Fibroblast of lung (primary cell): ENCODE measurements at places on chromosomes 1 and 21. TPM values are rescaled to one million over a fixed set of nuclear protein-coding genes. Genes with fewer than 3 reads are reported as not detected.

DNA sequence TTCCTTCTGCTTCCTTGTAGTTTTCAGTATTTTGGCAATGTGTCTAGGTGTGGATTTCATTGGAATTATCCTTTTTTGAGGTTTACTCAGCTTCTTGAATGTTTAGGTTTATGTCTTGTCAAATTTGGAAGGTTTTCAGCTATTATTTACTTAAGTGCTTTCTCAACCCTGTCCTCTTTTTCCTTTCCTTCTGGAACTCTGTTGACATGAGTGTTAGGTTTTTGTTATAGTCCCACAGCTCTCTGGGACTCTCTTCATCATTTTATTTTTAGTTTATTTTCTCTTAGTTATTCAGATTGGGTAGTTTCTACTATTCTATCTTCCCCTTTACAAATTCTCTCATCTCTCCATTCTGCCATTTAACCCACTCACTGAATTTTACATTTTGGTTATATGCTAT lies 63.1 kb upstream of the GPR88 start:
- DNase-seq = no peak

DNA sequence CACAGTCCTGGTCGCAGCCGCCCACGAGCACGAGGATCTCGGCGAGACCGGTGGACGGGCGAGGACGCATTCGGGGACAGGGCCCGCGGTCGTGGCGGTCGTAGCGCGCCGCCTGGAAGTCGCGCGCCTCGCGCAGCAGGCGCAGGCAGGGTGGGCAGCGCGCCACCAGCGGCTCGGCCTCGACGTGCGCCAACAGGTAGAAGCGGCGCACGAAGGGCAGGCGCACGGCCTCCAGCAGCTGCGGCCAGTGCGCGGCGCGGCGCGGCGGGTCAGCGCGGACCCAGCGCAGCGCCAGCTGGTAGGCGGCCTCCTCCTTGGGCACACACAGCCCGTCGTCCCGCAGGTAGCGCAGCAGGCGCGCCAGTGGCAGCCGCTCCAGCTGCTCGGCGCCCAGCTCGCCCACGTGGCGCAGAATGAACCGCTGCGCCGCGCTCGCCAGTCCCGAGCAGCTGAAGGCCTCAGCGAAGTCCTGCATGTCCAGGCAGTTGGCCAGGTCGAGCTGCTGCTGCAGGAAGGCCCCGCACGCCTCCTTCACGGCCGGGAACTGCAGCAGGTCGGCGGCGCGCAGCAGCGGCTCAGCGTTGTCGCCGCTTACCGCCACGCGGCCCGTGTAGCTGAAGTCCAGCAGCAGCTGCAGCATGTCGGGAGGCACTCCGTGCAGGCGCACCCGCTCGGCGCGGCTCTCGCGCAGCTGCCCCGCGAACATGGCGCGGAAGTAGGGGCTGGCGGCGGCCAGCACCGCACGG lies 573 bp downstream of the KLHL21 start:
- DNase-seq = peak; percentile 70

DNA sequence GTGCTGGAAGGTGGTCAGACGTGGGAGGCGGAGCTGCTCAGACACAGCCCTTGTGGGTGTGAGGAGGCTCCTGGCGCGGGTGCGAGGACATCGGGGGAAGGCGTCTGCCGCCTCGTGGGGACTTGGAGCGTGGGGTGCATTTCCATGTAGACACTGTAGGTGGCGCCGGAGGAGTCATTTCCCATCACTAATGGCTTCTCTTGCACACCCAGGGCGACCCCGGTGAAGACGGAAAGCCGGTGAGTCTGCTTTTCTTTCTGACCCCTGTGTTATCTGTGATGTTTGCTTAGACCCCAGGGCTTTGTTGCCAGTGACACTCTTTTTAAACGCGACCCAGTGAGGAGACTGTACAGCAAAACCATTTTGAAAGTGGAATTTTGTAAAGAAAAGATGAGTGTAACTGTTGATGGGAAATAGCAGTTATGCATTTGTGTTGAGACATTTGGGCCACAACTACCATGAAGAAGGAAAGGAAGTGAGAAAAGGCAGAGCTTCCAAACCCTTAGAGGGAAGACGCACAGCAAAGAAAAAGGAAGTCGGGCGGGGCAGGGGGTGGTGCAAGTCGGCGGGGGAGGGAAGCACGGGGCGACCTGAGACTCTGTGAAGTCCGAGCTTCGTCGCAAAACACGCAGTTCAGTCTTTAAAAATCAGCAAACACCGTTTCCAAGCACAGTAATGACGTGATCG lies 64.0 kb downstream of the SLC19A1 start:
- DNase-seq = peak; percentile 72

DNA sequence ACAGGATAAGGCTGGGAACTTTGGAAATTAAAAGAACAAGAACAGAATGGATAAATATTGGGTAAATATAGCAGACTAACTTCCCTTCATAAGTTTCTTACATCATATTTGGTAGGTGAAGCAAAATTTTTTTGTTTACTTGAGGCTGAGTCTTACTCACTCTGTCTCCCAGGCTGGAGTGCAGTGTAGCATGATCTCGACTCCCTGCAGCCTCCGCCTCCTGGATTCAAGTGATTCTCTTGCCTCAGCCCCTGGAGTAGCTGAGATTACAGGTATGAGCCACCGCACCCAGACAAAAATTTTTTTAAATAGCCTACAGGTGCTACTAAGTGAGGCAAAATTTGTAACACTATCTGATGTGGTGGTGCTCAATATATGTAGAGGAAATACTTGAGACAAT lies 50.7 kb downstream of the TM2D1 start:
- DNase-seq = peak; percentile 14

- DNase-seq = peak; percentile 27
These were observed 367.7 kb upstream of the NEGR1 start for GRCh38 chr1:72649991-72650390.

GRCh38 chr1:43904660-43905551 lies 28.7 kb upstream of the ARTN start:
- no peak for DNase-seq

- no peak for DNase-seq
These were observed 659.9 kb downstream of the USP25 start for GRCh38 chr21:16389643-16390042.

DNA sequence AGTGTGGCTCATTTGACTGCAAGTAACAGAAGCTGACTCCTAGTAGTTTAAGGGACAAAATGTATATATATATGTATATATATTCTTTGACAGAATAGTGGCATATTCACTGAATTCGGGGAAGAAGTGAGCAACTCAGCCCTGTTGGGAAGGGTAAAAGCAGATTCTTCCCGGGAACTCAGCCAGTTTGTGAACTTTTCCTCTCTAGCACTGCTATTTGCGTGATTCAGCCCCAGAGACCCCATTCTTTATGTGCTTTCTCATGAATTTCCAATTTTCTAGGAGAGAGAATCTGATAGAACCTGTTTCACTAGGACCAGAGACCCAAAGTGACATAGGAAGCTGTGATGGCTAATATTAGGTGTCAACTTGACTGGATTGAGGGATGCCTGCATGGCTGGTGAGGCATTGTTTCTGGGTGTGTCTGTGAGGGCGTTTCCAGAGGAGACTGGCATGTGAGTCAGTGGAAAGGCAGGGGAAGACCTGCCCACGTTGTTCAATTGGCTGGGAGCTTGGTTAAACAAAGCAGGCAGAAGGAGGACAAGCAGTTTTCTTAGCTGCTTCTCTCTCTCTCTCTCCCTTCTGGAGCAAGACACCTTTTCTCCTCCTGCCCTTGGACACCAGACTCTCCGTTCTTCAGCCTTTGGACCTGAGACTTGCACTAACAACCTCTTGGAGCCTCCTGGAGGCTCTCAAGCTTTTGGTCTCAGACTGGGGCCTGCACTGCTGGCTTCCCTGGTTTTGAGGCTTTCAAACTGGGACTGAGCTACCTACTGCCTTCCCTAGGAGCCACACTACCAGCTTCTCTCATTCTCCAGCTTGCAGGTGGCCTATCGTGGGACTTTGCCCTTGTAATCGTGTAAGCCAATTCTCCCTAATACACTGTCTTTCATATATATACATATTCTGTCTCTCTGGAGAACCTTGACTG lies 93.4 kb upstream of the KCNK1 start:
- DNase-seq = peak; percentile 73

- DNase-seq = no peak
These were observed 19.4 kb downstream of the HSD11B1 start for GRCh38 chr1:209723756-209724693.

DNA sequence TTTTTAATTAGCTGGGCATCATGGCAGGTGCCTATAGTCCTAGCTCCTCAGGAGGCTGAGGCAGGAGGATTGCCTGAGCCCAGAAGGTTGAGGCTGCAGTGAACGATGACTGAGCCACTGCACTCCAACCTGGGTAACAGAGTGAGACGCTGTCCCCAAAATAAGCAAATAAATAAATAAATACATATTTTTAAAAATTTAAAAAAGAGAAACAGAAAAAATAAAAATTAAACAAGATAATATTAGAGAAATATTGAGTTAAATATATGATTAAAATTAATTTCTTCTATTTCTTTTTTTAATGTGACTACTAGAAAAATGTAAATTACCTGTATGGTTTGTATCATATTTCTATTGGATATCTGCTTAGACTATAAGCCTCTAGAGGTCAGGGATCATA lies 59.3 kb upstream of the ATP1A1 start:
- no peak for DNase-seq

DNA sequence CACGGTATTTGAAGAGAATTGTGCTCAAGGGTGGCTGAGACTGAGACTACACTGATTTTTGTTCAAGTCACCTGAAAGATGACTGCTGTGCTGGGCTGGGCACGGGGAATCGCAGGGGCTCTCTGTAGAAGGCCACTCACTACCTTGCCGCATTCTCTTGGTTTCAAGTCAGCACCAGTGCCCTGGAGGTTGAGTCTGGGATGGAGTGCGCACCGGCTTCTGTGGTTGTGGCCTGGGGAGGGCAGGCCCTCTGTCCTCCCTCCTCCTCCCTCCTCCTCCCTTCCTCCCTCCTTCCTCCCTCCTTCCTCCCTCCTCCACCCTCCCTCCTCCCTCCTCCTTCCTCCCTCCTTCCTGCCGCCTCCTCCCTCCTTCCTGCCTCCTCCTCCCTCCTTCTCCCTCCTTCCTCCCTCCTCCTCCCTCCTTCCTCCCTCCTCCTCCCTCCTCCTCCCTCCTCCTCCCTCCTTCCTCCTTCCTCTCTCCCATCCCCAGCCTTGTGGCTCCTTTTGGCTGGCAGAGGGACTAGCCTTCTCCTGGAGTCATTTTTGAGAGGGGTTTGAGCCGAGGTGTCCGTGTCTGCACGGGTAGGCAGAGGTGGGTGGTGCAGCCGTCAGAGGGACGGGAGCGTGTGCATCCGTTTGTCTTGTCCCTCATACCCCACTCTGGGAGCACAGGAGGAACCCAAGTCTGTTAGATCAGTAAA lies 9.5 kb downstream of the RER1 start:
- DNase-seq = peak; percentile 12

DNA sequence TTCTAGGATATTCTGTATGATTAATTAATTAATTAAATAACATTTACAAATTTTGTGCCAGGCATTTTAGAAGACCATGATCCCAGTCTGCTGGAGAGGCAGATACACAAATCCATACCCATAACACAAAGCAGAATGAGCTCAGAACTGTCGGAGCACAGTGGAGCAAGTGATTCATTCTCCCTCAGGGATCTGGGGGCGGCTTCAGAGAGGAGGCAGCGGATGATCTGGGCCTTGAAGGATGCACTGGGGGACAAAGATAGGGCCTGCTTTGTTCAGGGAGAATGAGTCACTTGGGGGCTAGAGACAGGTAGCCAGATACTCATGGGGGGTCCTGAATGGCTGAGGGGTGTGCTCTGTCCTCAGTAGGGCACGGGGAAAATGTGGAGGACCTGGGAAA lies 50.9 kb upstream of the TRABD2B start:
- DNase-seq = no peak

GRCh38 chr1:5815211-5815610 lies 177.0 kb downstream of the NPHP4 start:
- DNase-seq = no peak

DNA sequence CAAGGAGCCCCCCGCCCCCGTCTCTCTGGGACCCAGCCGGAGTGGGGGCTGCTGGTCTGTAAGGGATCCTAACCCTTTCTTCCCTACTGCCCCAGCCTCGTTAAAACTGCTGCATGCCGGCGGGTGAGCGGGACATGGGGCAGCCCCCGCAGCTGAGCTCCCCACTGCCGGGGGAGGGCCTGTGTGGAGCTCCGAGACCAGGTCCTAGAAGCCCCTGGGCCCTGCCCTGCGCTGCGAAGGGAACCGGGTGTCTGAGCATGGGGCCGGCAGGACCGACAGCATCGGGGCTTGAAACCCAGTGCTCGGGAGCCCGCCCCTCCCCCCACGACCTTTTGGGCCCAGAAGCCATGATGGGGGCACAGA lies 9.2 kb upstream of the COL6A1 start:
- DNase-seq = no peak

GRCh38 chr1:226125831-226126230 lies 60.7 kb downstream of the ACBD3 start:
- DNase-seq = peak; percentile 7

DNA sequence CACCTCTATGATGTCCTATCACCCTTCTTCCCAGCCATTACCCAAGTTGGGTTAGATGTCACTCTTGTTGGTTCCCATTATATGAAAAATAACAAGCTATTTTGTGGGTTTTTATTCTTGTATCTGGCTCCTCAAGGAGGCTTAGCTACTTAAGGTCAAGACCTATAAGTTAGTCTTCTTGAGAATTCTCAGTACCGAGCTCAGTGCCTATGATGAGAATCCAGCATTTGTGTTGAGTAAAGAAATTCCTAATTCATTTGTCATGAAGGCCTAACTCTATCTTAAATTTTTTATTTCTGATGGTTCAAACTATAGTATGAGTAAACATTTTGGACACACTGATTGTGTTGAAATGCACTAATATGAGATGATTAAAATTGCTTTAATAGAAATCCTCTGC lies 15.9 kb downstream of the NUF2 start:
- DNase-seq = peak; percentile 44

DNA sequence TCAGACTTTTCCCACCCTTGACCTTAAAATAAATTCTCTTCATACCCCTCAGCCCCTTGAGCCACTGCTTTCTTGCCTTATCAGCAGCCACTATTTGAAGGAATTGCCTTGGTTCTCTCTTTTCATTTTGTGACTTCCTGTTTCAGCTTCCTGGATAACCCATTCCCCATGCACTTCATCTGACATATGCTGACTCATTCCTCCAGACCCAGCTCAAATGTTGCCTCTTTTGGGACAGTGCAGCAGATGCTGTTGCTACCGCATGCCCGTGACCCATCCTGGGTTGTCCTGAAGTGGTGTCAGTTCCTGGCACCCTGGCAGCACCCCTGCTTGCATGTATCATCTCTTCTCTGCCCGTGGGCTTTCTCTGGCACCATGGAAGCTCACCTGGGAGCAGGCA lies 496.1 kb downstream of the PTPRU start:
- no peak for DNase-seq

- no peak for DNase-seq
These were observed 49.9 kb downstream of the PRKCZ start for GRCh38 chr1:2099886-2100779.

GRCh38 chr21:44349847-44350772 lies 3.3 kb upstream of the TRPM2 start:
- DNase-seq = no peak

GRCh38 chr1:190759807-190760206 lies 282.1 kb upstream of the BRINP3 start:
- DNase-seq = no peak

Gene COL6A1
- polyA plus RNA-seq = 621 and 1,137 TPM in 2 replicates

Gene BEND5
- polyA plus RNA-seq = 0.16 and 0.39 TPM in 2 replicates

Gene THEM5
- not detected in 2 replicates for polyA plus RNA-seq

Gene GPR37L1
- not detected in 2 replicates for polyA plus RNA-seq

Gene COL16A1
- polyA plus RNA-seq = 20.9 and 21.0 TPM in 2 replicates

Gene ELF3
- polyA plus RNA-seq = 0.06 and 0.12 TPM in 2 replicates

Gene GLIS1
- polyA plus RNA-seq = 0.05 and 0.11 TPM in 2 replicates
